ENCODE measurements at places on chromosomes 12 and 14.

GRCh38 chr14:72644038-72644437 is 249.9 kb downstream of the DPF3 start:
- DNase-seq, result no peak

DNA sequence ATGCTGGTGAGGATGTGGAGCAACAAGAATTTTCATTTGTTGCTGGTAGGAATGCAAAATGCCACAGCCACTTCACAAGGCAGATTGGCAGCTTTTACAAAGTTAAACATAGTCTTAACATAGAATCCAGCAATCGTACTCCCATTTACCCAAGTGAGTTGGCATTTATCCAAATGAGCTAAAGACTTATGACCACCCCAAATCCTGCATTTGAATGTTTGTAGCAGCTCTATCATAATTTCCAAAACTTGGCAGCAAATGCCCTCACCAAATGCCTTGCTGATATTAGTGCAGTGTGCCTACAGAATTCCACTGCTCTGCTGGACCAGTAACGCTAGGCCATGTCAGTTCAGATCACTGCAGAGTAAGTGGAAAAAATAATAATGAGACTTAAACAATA is 120.7 kb upstream of the AMIGO2 start:
- no peak for DNase-seq

DNA sequence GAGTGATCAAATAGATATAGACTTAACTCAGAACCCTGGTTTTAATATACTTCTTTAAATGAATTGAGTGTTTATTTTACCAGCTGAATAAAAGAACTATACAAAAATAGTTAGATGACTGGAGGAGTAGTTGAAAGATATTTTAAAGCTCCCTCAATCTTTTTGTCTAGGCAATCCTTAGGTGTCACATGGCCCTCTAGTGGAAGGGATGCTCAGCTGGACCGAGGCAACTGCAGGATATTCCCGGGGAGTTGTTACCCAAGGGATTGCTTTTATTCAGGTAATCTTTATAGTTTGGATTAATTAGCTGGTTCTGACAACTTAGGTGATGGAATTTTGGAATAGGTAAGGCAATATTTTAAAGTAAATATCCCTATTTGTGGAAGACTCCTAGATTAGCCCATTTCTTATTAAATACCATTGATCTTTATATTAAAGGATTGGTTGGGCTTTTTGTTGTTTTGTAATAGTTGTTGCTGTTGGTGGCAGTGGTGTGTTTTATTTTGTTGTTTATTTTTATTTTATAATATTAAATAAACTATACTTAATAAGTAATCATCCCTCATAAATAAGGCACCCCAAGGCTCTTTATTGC is 57.1 kb downstream of the ZDHHC17 start:
- DNase-seq, result peak; percentile 52

GRCh38 chr12:64010069-64010686 is 165.7 kb downstream of the SRGAP1 start:
- peak; percentile 62 for DNase-seq

- DNase-seq, result no peak
These were observed 575.3 kb downstream of the TMTC2 start for GRCh38 chr12:83261998-83262397.

GRCh38 chr12:122686538-122686937 is 16.6 kb downstream of the HCAR2 start:
- no peak for DNase-seq

DNA sequence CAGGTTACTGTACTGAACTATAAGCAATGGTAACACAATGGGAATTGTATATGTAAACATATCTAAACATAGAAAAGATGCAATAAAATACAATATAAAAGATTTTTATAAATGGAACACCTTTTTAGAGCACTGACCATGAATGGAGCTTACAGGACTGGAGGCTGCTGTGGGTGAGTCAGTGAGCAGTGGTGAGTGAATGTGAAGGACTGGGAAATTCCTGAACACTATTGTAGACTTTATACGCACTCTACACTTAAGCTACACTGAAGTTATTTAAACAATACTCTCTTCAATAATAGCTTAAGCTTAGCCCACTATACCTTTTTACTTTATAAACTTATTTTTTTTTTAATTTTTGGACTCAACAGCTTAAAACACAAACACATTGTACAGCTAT is 313.5 kb downstream of the KCNC2 start:
- DNase-seq, result no peak

DNA sequence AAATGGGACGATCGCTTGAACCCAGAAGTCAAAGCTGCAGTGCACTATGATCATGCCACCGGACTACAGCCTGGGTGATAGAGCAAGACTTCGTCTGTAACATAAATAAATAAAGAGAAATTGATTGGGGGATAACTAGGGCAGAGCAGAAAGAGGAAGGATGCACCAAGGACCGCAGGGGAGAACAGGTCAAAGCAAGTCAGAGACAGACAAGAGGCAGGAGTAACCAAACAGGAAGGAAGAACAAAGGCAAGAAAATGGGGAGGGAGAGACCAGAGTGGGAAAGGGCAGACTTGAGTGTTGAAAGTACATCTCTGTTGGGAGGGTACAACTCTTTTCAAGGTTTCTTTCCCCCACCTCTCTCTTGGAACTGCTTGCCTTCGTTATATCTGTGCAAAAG is 50.8 kb upstream of the ELK3 start:
- no peak for DNase-seq

- no peak for DNase-seq
These were observed 411.6 kb upstream of the CCDC196 start for GRCh38 chr14:66074537-66074936.

- peak; percentile 83 for DNase-seq
These were observed 48.8 kb upstream of the SLC38A4 start for GRCh38 chr12:46874642-46875041.

DNA sequence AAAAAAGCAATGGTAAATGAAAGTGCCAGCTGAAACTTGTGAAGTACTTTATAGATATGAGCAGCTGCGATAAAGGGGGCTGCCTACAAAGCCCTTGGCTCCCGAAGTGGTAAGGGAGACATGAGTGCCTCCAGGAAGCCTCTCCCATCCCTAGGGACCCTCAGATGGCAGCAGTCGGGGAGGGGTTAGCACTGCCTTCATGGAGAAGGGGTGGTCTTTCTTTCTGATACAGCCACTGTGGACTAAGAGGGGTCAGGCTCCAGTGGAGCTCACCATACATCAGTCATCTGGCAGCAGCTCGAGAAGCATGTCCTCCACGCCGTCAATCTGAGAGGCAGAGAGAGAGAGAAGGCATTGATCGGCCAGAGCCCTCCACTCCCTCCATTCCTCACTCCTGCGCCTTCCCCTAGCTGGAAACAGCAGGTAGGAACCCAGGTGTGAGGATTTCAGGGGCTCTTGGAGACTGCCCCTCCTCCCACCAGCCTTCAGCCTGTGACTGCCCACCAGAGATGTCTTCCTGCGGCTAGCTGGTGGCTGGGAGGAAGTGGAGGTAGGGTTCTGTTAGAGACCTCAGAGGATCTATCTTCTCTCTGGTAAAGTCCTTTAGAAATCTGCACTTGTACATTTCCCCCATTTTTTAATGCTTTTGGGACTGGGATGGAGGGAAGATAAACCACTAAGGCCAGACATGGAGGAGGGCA is 2.3 kb downstream of the TCL1A start:
- DNase-seq, result no peak

- DNase-seq, result peak; percentile 36
These were observed 16.9 kb downstream of the CCDC88C start for GRCh38 chr14:91400696-91401095.

- peak; percentile 5 for DNase-seq
These were observed 369.7 kb upstream of the SYT1 start for GRCh38 chr12:78494911-78495310.

DNA sequence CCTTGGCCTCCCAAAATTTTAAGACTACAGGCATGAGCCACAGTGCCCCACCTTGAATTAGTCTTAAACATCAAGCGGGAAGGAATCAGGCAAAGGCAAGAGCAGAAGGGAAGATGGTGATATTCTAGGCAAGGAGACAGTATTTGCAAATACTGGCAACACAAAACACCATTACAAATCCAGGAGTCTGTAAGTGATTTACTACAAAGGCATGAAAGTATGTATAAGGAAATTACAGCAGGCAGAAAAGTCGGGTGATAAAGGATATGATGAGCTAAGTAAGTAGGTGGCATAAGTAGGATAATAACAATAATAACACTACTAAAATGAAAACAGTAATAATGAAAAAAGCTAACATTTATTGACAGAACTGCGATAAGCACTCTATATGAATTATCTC is 28.5 kb downstream of the FMNL3 start:
- no peak for DNase-seq

DNA sequence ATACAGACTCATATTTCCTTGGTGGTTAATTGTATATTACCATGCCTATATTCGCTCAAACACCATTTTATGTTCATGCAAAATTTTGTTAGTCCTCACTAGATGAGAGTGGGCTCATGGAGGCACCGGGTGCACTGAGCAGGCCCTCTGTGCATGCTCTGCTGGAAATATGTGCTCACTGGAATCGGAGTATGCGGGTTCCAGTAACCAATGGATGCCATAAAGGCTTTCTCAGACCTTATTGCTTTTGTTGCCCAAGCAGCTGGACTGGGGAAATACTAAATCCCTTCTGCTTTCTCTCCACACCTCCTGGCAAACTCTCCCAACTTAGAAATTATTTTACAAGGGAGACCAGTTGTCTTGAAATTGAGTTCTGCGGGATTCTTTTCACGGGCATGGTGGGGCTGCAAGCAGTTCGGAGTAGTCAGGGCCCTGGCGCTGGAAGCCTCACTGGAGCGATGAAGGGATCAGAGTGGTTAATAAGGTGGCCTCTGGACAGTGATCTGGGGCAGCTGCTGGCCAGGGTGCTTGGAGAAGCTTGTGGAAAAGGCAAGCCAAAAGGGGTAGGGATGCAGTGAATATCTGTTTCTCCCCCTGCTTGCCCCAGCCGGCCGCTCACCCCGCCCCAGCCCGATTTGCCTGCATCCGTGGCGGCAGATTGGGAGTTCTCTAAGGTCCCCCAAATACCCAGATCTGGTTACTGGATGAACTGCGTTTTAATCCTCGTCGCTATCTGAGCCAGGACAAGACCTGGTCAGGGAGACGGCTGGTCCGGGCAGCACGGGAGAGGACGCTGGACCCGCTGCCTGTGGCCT is 7.4 kb upstream of the HOXC6 start:
- no peak for DNase-seq

- DNase-seq, result no peak
These were observed 3.7 kb upstream of the COX8C start for GRCh38 chr14:93343266-93343665.

GRCh38 chr14:101088395-101088667 is 184.8 kb upstream of the RTL1 start:
- DNase-seq, result no peak

GRCh38 chr12:54356951-54357356 is 7.3 kb downstream of the GPR84 start:
- no peak for DNase-seq

GRCh38 chr12:91603060-91603459 is 420.4 kb upstream of the DCN start:
- peak; percentile 0 for DNase-seq

DNA sequence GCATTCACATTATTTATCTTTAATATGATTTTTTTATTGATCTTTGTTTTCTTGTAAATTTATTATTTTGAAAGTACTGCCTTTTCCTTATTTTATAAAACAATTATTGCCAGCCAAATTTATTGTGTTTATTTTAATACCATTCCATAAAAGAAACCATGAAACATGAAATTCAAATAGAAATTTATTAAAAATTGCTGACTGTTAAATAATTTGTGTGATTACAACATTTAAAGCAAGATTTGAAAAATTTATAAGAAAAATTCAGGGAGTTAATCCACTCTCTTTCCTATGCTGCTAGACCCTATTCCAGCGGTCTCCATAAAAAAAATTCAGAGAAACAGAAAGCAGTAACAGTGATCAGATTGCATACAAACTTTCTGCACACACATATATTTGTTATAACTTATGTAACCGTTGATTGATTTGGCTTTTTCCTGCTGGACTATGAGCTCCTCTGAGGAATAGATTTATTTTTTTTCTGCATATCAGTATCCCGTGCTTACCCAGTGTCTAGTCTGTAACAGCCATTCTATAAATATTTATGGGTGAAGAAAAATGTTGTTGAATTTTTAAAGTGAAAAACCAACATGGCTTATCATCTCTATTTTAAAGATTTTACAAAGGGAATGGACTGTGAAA is 68.1 kb downstream of the LRRK2 start:
- DNase-seq, result no peak

DNA sequence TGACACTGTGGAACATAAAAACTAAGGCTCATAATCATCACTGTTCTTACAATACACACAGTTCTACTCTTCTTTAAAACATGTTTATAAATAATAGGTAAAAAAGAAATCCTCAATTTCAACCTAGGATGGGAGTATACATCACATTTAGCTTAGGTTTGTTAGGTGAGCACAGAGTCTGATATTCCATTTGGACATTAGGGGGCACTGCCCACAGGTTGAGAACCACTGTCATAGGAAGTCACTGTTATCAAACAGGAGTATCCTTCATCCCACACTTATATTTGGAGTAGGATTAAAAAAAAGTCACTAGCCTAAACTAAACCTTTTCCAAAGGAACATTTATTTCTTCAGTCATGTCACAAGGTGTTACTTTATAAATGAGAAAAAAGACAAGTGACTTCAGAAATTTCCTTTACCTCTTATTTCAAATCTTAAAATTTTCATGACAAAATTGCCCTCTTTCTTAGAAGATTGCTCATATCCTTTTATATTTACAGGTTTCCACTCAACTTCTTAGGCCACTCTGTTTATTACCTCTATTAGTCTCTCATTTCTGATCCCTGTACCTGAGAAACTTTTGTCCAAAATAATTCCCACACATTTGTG is 240.6 kb downstream of the CPNE8 start:
- DNase-seq, result peak; percentile 35

GRCh38 chr12:124760560-124760959 is 103.1 kb downstream of the SCARB1 start:
- no peak for DNase-seq

- no peak for DNase-seq
These were observed 7.5 kb downstream of the REC8 start for GRCh38 chr14:24179294-24179960.

GRCh38 chr12:13536219-13536910 is 339.8 kb downstream of the EMP1 start:
- no peak for DNase-seq

DNA sequence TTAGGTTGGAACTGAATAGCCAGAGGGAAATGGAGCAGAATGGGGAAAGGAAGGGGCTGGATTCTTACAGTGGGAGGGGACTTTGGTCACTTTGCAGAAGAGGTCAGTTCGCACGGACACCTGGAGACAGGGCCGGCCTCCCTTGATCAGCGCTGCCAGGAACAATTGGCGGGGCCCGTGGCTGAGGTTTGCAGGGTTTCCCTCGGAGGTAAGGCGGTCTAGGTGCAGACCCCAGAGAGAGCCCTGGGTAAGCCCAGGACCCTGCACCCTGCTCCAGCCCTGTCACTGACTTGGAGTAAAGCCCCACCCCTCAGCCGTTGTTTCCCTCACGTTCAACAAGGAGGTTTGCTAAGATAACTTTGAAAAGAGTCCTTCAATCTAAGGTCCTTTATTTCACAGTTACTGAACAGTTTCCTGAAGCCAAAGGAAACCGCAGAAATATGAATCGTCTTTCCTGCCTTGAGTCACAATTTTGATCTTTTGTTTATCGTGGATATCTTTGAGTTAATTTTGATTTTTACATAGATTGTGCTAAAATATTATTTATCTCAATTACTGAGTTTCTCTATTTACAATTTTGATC is 231.4 kb upstream of the RTL1 start:
- DNase-seq, result no peak

Measured in fibroblast of the aortic adventitia (primary cell).